ENCODE measurements at places on chromosomes 1 and 21. TPM values are rescaled to one million over a fixed set of nuclear protein-coding genes. Genes with fewer than 3 reads are reported as not detected.

Gene LHX8
- not detected for total RNA-seq

Gene SELL
- not detected for total RNA-seq

DNA sequence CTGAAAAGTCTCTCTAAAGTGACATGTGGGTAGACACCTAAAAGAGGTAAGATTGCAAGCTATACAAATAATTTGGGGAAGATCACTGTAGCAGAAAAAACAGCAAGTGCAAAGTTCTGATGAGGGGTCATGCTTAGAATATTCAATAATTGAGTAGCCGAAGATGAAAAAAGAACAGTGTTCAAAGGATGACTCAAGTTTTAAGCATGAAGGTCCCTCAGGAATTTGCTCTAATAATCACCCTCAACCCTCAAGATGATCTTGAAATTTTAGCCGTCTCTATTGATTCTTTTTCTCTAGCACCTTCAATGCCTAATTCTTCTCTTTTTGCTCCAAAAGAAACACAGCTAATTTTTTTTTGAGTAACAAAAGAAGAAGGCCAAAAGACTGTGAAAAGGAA lies 190.6 kb upstream of the ZNHIT6 start:
- DNase-seq: no peak

Gene CFHR1
- not detected for total RNA-seq

GRCh38 chr1:99969260-99969728 lies 502 bp upstream of the SLC35A3 start:
- DNase-seq: no peak

- DNase-seq: no peak
Observed at GRCh38 chr1:36951292-36951750, 83.0 kb downstream of the GRIK3 start.

- no peak for DNase-seq
Observed at GRCh38 chr1:234916840-234917239, 211.8 kb downstream of the TOMM20 start.

Gene BRDT
- total RNA-seq: 0.15 TPM

DNA sequence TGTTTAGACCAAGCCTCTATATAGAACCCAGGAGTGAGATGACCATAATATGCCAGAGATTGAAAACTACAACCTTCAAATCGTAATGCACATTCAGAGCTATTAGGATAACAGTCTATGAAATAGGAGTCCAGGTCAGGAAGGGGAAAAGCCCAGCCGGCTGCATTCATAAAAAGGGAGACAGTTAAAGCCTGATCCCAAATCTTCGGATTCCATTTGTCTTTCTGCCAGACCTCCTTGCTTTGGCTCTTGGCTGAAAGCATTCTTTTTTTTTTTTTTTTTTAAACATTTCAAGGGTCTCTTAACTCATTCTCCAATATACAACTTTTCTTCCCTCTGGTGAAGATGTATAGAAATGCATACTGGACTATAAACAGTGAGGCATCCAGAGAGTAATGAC lies 81.1 kb downstream of the NTPCR start:
- DNase-seq: no peak

DNA sequence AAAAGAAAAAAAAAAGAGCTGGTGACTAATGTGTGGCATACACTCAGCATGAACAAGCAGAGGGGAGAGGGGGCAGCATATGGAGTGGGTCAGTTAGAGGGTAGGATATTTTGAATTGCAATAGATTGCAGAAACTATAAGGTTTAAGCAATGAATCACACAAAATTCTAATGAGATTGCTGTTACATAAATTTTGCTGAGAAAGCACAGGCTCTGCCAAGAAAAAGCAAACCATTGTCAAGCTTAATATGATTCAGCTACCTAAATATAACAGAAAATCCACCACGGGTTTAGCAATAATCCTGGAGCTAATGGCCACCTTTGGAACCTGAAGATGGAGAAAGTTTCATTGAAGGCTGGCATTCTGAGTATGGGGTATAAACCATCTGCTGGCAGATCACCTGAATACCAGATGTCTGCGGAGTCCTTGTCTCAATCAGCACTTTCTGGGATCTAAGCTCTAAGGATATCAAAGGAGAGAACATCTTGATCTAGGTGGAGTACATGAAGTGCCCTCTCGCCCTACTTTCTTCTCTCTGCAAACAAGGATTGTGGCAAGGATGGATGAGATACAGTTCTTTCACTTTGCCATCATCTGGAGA lies 30.3 kb upstream of the ANGPTL7 start:
- DNase-seq: no peak
